CD4-positive, alpha-beta T cell treated with Interleukin-15 for 4 hours (primary cell): ENCODE measurements at places on chromosomes 2 and 18.

DNA sequence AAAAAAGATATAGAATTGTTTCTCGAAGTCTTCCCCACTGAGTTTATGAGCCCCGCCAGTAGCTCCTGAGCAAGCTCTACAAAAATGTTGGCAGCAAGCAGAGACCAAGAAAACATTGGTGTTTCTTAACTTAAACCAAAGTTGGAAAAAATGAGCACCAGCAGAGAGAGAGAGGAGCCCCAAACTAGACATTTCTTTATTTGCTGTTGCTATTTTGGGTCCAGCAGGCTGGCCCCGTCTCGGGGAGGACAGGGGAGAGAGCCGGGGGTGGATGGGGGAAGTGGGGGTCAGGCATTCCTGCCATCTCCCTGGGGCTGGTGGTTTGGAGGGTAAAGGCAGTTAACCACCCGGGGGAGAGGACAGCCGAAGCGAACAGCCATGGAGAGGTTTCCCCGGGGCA lies 113.0 kb downstream of the DYSF start:
- no peak for DNase-seq

DNA sequence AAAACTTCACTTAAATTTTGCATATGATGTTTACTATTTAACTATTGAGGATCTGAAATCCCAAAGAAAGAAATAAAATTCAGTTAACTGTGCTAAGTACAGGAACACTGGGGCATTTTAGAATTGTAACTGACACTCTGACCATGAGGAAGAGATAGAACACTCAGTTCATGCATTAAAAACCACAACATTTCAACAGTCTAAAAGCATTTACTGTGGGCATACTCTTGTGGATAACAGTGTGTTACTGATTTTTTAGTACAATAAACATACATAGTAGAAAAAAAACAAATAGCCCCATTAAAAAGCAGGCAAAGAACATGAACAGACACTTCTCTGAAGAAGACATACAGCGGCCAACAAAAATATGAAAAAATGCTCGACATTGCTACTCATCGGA lies 1122.7 kb upstream of the PIK3C3 start:
- no peak for DNase-seq

DNA sequence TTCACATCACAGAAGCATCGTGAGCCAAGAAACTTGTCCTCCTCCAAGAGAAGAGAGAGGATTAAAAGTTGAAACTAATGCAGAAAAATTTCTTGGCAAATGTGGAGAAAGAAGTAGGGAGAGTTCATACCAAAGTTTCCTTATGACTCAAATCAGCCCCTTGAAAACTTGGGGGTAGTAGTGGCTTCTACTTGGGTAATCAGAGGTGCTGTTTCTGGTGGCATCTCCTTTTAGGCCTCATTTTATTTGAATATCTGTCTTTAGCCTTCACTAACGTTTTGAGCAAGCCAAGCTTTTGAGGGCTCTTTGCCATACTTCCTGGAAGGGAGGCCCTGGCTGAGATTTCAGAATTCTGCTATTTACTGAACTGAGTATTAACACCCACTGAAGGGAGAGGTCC lies 515.3 kb upstream of the MEX3C start:
- DNase-seq = no peak

GRCh38 chr2:99775585-99775984 lies 285.8 kb upstream of the REV1 start:
- no peak for DNase-seq

GRCh38 chr18:35203067-35203466 lies 37.8 kb upstream of the ZNF397 start:
- DNase-seq = no peak

GRCh38 chr2:203344667-203345066 lies 16.5 kb downstream of the ABI2 start:
- no peak for DNase-seq

DNA sequence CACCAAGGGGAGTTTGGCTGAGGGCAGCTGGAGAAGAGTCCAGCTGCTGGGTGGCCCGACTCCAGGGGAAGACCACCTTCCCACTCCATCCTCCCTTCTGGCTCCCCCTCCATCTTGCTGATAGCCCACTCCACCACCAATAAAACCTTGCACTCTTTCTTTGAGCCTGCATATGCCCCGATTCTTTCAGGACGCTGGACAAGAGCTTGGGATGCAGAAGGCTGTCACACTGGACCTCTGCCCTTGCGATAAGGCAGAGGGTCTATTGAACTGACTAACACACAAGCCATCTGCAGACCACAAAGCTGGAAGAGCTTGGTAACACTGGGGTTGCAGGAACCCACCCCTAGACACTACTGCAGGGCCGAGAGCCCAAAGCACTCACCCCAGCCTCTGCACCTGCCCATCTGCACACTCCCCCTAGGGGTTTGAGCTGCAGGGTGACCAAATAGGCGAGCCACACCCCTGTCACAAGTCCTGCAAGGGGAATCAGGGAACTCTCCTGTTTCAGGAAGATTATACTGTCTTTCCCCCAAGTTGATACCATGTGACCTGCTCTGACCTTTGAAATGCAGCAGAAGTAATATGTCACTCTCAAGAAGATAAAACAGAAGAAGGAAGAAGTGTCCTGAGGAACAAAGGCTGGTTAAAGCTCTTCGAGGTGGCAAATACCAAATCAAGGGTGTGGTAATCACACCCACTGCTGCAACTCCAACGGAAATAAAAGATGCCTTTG lies 70.5 kb downstream of the SMAD4 start:
- no peak for DNase-seq

DNA sequence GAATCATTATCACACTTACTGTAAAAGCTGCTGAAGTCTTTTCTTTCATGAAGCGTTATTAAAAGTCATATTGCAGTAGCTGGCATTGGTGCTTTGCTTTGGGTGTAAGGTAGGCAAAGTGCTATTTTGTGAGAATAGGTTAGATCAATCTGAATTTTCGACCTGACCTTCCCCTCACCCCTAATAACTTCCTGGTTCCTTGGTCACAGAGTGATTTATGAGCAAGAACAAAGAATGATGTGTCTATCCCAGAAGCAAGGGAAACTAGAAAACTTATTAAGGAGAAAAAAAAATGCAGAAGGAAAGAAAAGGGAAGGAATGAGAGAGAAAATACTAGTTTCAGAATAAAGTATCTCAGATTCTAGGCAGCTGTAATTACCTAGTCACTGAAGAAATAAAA lies 163.1 kb upstream of the MEIS1 start:
- DNase-seq = no peak

DNA sequence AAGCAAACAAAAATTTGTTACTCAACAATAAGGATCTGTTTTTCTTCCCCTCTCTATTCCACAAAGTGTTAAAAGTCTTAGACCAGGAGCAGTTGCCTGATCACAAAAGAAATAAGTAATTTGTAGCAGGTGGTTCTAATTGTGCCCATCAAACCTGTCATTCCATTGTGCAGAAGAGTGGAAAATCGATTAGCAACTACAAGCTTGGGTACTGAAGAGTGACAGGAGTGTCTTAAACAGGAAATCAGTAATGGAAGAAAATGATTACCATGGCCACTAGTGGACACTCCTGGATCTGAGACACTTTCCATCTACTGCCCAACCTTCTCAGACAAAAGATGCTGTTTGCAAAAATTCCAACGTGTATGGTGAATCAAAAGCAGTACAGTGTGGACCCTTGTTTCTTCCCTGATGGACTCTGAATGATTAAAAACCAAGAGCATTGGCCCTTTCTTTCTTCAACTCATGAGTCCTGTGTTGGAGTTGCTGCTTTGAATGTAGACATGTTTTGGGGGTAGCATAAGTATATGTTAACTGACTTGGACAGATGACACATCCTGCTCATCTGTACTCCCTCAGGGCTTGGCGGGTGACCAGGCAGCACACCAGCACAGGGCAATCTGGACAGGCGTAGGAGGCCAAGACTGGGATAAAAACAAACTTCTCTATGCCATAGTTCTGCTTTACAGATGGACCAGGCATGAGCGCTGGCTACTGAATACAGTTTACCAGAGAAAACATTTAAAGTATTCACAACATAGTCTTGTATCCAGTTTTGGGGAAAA lies 51.9 kb downstream of the PLA2R1 start:
- no peak for DNase-seq

DNA sequence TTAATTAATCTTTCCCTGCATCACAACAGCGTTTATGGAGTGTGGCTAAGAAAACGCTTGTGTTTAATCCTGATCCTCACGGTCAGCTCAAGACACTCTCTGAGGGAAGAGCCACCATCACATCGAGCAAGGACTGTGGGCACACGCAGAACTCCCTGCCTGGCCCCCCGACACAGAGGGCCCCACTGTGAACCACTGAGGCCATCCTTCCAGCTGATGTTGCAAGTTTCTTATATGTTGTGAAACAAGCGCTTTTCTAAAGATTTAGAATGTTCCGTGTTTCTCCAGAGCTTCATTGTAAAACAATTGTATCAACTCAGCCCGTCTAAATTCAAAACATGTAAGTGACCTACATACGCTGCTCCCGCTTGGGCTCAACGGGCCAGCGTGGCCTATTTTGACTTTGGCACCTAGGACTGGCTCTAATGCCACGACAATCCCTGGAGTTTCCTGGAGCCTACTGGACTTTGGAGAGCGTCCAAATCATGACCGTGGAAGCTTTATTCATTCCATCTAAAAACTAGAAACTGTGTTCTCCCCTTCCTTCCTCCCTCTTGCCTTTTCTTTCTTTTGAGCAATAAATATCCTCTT lies 34.9 kb downstream of the SERPINE2 start:
- DNase-seq = no peak

DNA sequence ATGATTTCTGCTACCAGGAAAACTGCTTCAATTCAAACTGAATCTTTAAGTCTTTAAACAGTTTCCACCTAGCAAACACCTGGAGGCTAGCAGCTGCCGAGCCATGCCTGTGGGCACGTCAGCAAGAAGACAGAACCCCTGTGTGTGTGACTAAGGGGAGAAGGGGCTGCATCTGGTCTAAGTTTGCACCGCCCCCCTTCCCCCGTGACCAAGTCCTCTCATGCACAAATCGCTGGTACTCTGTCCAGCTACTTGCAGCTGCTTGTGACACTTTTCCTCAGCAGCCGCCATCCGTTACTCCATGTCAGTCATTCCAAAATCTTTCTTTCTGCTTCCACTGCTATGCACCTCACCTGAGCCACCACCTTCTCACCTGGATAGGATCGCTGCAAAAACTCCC lies 355.0 kb downstream of the SS18 start:
- DNase-seq = no peak

GRCh38 chr2:231343006-231343710 lies 52.4 kb upstream of the B3GNT7 start:
- no peak for DNase-seq

DNA sequence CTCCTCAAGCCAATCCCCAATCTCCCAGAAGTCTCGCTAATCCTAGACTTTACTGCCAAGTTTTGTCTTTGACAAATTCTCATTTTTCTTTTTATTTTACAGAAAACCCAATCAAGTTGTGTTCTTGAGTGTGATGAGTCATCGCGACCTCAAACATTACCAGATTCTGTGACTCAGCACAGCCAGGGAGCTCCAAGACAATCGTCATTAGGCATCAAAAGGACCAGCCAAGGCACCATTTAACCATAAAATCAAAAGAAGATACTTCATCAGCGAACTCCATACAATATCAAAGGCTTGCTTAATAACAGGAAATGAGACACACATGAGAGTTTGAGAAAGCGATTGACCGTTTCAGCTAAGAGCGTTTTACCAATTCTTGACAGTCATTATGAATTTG lies 146.2 kb upstream of the AGAP1 start:
- no peak for DNase-seq

DNA sequence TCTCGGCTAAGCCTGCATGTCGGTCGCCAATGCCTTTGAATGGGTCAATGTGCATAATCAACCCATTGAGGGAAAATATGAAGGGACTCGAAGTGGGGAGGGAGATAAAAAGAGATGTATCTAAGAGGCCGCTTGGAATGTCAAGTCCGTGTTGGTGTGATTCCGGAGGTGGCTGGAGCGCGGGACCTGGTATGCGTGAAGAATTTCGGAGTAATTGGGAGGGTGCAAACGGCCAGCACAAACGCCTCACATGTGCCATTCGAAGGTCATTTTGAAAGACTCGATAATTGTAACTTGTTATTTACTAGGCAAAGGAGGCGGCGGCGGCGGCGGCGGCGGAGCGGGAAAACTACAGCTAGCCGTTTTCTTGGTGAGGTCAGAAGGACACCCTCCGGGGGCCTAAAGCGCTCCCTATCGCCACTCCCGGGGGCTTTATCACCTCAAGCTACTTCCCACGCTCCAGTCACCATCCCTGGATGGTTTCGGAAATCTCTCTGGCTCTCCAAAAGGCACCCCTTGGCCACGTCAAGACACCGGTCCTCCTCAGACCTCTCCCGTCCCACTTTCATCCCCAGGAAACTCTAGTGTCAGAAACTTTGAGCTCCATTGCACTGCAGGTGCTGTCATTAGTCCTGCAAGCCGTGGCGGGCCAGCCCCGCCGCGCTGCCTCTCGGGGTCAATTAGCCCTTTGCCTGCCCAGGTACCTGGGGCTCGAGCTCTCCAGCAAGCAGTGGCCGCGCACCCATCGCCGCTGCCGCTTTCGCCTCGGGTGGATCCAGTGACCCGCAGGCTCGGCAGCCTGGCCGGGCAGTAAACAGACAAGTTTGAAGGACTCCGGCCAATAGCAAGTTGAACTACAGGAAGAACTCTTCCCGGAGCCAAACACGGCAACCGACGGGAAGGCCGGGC lies 1.5 kb downstream of the ERBB4 start:
- DNase-seq = no peak

GRCh38 chr2:14016289-14016955 lies 616.1 kb upstream of the LRATD1 start:
- no peak for DNase-seq

DNA sequence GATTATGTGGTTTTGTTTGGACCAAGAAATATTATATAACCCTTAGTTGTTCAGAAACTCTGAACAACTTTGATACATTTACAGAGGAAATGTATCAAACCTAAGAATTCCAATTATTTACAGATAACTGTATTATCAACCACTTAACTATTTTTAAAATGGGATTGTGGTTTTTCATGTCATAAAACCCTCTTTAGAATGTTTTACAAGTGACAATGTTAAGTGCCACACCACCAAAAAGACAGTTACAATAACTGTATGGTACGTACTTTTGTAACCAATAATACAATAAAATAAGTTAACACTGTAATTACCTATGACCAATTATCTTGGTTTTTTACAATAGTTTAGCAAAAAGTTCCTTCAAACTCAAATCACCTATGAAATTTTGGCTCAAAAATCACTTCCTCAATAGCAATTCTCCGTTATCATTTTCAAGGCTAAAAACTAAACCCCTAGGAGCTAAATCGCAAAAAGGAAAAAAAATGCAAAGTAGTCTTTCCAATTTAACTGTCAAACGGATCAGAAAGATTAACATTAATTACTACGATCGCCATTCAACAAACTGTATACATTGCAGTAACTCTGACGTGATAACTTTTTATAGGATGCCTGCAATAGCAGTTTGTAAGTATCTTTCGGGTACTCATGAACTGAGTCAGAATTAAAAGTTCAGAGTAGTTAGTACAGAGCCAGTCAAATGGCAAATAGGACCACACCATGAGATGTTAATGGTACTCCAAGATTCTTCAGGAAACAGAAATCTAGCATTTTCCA lies 1.5 kb downstream of the ROCK1 start:
- DNase-seq = peak; percentile 7

DNA sequence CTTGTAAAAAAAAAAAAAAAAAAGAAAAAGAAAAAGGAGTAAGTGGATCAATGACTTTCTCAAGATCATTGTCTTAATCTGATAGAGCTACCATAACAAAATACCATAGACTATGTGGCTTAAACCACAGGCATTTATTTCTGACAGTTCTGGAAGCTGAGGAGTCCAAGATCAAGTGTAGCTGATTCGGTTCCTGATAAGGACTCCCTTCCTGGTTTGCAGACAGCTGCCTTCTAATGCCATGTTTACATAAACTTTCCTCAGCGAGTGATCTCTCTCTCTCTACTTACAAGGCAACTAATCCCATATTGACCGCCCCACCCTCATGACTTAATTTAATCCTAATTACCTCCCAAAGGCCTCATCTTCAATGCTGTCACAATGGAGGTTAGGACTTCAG lies 36.5 kb upstream of the SIX2 start:
- DNase-seq = no peak
